Stimulated activated CD4-positive, alpha-beta T cell treated with anti-CD3 and anti-CD28 coated beads, Interleukin-4, amount 100 ng/mL, for 1 hour (primary cell): ENCODE measurements at places on chromosomes 2 and 18.

- no peak for DNase-seq
Observed at GRCh38 chr18:77015169-77015568, 117.4 kb downstream of the MBP start.

- DNase-seq, result no peak
Observed at GRCh38 chr2:18066894-18067293, 188.4 kb downstream of the KCNS3 start.

DNA sequence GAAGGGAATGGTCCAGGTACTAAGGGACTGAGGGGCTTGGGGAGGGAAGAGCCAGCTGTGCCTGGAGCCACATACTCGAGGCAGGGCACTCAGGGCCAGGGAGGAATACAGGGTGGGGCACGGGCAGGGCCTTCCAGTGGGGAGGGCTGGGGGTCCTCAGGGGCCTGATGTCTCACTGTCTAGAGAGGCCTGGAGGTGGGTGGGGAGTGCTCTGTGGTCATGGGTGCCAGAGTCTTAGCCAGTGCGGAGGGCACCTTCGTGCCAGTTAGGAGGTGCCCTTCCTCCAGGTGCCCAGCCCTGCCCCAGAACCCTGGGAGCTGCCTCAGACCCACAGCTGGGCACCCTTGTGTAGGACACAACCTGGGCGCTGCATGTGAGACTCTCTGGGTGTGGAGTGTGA is 81.2 kb downstream of the SMAD7 start:
- DNase-seq, result no peak

- no peak for DNase-seq
Observed at GRCh38 chr2:218474527-218474926, 55.6 kb downstream of the VIL1 start.

DNA sequence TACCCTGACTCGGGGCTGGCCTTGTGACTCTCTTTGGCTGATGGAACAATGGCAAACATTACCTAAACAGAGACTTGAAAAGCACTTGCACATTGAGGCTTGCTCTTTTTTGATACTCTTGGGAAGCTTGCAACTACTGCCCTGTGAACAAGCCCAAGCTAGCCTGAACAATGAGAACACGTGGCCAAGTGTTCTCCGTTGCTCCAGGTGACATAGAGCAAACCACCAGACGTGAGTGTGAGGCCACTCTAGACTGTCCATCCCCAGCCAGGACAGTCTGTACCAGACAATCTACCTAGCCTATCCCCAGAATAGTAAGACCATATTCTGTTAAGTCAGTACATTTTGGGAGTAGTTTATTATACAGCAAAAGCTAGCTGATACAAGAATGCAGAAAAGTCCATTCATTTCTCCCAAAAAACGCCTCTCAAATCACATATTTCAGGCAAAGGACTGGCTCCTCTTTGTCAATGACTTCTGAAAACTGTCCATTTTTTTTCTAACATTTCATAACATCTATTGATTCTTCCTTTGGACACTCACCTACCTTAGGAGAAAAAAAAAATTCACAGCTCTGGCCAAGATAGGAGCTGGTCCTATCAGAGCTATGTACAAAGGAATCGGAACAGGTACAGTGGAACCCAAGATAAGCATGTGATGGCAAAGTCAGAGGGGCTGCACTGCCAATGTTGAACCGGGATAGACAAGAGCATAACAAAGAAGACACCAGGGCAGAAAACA is 142.1 kb upstream of the PKDCC start:
- no peak for DNase-seq

DNA sequence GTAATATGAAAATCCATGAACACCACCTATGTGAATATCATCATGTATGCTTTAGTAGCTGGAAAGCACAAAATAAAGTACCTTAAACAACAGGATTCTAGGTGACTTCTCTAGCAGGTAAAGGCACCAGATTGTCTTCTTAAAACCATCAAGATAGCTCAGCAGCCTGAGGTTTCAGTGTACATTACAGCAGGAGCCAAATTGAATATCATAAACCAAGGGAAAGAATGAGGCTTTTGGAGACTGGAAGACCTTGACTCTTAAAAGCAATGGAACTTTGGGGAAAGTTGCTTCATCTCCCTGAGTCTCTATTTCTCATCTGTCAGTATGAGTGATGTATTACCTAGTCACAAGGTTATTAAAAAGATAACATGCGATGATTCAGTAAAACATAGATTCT is 429.7 kb upstream of the SPHKAP start:
- no peak for DNase-seq

DNA sequence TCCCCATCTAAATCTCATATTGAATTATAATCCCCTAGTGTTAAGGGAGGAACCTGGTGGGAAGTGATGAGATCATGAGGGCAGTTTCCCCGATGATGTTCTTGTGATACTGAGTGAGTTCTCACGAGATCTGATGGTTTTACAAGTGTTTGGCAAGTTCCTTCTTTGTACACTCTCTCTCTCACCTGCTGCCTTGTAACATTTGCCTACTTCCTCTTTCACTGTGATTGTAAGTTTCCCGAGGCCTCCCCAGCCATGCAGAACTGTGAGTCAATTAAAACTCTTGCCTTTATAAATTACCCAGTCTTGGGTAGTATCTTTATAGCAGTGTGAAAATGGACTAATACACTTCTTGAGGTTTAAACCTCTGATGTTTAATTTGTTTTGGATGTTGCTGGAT is 177.5 kb downstream of the CD8B2 start:
- DNase-seq, result no peak

DNA sequence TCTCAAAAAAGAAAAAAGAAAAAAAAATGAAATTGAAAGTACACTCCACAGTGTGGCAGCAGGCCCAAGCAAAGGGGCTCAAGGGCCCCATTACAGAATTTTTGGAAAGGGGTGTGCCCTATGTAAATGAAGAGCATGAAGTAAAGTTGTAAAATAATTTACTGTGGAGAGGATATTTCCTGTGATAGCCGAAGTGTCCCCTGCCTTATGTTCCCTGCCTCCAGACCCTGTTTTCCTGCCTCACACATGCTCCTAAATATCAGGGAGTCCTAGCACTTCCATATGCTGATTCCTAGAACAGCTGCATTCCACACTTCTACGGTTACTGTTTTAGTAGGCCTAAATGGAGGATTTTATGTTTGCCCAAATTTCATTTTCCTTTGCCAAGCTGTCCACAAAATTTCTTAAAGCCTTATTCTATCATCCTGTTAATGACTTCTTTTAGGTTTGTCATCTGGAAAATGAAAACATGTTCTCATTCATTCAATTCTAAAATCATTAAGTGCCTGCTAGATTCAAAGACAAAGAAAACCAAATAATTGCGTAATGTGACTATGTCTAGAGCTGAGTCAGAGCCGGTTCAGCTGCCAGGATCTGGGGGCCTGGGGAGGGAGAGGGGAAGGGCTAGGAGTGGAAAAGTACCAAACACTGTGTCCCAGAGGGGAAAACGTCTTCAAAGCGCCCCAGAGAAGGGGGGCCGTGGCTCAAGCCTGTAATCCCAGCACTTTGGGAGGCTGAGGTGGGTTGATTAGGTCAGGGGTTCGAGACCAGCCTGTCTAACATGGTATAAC is 25.9 kb upstream of the IMPA2 start:
- DNase-seq, result no peak

GRCh38 chr18:76554547-76555222 is 59.6 kb upstream of the ZNF516 start:
- no peak for DNase-seq

- DNase-seq, result no peak
Observed at GRCh38 chr2:222303828-222304736, 5.3 kb upstream of the PAX3 start.

- DNase-seq, result no peak
Observed at GRCh38 chr2:151845884-151846283, 17.7 kb upstream of the ARL5A start.

DNA sequence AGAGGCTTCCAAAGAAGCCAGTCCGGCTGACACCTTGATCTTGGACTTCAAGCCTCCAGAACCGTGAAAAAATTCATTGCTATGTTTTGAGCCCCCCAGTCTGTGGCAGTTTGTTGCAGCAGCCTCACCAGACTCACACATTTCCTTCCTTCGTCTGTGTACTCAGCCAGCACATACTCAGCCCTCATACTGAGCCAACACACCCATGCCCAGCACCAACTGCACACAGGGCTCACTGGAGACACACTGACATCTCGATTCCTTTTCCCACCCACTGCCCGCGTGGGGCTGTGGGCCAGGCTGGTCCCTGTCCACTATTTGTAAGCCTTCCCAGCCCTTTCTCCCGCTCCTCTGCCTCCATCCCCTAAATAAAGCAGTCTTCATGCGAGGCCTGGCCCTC is 24.1 kb upstream of the NMUR1 start:
- DNase-seq, result no peak

GRCh38 chr2:191115391-191115790 is 35.4 kb downstream of the STAT4 start:
- peak; percentile 27 for DNase-seq

DNA sequence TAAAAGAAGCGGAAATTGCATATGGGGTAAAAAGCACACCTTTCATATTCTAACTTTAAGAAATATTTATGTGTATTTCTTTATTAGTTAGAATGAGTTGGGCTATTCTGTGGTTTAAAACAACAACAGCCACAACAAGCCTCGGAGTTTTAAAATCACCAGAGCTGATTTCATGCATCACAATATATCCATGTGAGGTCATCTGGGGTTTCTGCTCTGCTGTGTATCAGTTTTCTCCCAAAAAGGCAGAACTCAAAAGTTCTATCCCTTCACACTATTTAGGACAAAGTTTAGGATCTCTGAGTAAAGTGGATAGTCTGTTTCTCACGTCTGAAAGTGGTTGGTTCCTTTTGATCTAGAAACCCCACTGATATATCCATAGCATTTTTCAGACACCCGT is 601.5 kb upstream of the GCFC2 start:
- DNase-seq, result no peak
